ENCODE measurements at places on chromosomes 16 and 17. TPM values are rescaled to one million over a fixed set of nuclear protein-coding genes. Genes with fewer than 3 reads are reported as not detected.

The ACSM3 gene
- total RNA-seq = 29.6 TPM

The TLE7 gene
- not detected for total RNA-seq

The KRT33B gene
- total RNA-seq = not detected

The SCARF1 gene
- 0.43 TPM for total RNA-seq

The C17orf58 gene
- 9.7 TPM for total RNA-seq

The KCNG4 gene
- total RNA-seq = not detected

The PKMYT1 gene
- 128 TPM for total RNA-seq

The SPAG5 gene
- total RNA-seq = 216 TPM

The C17orf50 gene
- total RNA-seq = not detected

The IKZF3 gene
- 34.2 TPM for total RNA-seq

The MOSMO gene
- total RNA-seq = 6.7 TPM

The CIBAR2 gene
- not detected for total RNA-seq

The PRCD gene
- total RNA-seq = not detected

The KRT31 gene
- not detected for total RNA-seq

The MMP28 gene
- total RNA-seq = 0.19 TPM

The ABCC3 gene
- total RNA-seq = not detected

The ORC6 gene
- 61.9 TPM for total RNA-seq

The HBA1 gene
- not detected for total RNA-seq

The MARVELD3 gene
- total RNA-seq = not detected

The HAS3 gene
- total RNA-seq = 0.31 TPM

The TMEM238L gene
- not detected for total RNA-seq

The CCL16 gene
- not detected for total RNA-seq

The CRYBA1 gene
- not detected for total RNA-seq

The TBC1D3I gene
- total RNA-seq = 0.19 TPM

The CD79B gene
- 24.2 TPM for total RNA-seq

The MYH10 gene
- total RNA-seq = 13.1 TPM

The CCL17 gene
- not detected for total RNA-seq

The ALOX15B gene
- not detected for total RNA-seq

The FBXO39 gene
- not detected for total RNA-seq

The OR1A1 gene
- total RNA-seq = not detected

The GNG13 gene
- not detected for total RNA-seq

The NXN gene
- total RNA-seq = 0.20 TPM

The STAT5B gene
- total RNA-seq = 192 TPM

The CLEC18C gene
- total RNA-seq = 0.31 TPM

The CPHXL2 gene
- total RNA-seq = not detected

The HBA2 gene
- not detected for total RNA-seq
